ENCODE measurements at places on chromosomes 4 and X.

DNA sequence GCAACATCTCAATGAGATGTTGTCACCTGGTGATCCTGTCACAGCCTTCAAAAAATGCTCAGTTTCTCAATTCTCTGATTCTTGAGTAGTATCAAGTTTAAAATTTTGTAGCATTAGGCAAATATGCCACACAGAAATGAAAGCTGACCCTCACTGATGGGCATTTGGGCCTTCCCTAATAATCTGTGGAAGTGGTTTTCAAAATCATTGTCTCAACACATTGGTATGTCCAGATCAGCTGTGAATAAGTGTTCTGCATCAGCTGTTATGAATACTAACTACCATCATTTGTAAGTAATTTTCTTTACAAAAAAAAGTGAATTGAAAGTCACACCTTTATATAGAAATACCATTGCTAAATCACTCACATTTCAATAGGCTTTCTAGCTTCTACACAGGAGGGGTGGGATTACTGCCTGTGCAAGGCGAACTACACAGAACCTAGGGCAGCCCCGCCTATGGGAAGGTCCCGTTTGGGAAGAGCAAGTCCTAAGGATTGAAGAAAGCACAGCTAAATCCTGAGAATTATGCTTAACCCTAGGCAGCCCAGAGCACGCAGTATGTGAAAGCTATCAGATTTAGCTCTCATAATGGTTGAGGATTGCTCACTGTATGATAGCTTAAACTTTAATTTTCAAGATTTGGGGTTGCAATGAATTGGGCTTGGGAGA is 73.4 kb downstream of the GPC3 start:
- DNase-seq = no peak

GRCh38 chr4:15370296-15370695 is 57.5 kb upstream of the C1QTNF7 start:
- DNase-seq = no peak

DNA sequence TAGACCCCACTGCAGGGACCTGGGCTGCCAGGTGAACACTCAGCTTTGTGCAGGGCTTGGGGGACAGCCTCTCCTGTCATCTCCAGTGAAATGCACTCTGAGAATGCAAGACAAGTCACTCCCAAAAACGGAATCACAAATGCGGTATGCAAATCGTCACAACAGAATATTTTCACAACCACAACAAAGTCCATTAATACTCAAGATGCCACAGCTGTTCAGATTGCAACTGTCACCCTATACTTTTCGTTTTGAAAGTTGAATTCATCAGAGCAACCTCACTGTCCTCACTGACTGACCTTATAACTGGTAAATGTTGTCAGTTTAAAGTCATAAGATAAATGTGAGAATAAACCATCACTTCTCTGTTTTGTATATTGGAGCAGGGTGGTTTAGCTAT is 16.6 kb downstream of the JAKMIP1 start:
- DNase-seq = no peak

- no peak for DNase-seq
These were observed 1688.0 kb upstream of the AGA start for GRCh38 chr4:179130122-179130714.

GRCh38 chr4:148270630-148271029 is 171.6 kb downstream of the NR3C2 start:
- no peak for DNase-seq

GRCh38 chr4:52863324-52863723 is 1.2 kb downstream of the RASL11B start:
- DNase-seq = no peak

Data from foreskin melanocyte (primary cell).